CD4-positive, alpha-beta memory T cell (primary cell): ENCODE measurements at places on chromosomes 7 and 10.

DNA sequence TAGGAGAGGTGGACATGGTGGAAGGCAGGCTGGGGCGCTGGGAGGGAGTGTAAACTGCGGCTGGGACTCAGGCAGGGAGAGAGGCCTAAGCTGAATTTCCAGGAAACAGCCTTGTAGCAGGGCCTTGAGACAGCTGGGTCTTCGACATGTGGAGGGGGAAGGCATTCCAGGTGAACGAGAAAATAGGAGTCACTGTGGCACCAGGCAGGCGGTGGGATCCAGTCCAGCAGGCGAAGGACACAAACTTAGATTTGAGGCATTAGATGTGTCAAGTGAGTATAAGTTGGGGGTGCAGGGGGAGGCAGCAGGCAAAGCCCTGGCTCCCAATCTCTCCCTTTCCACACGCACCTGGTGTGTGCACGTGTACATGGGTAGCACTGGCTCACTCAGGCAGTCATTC, 105.3 kb downstream of the PTPN20 start:
- DNase-seq = no peak

DNA sequence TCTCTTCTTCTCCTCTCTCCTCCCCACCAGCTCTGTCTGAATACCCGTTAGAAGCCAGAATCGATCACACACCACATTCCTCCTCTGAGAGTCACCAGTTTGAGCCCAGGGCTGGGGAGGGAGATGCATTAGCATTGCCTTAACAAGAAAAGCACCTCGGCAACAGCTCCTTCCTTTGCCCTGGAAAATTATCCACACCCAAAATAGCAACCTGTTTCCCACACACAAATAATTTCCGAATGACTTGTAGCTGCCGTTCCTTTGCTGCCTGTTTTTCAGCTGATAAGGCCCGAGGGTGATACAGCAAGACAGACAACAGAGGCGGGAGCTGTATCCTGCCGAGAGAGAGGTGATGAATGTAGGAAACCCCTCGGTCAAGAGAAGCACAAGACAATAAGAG, 91.3 kb downstream of the CPXM2 start:
- no peak for DNase-seq

- DNase-seq = no peak
Observed at GRCh38 chr10:5305374-5305773, 59.4 kb upstream of the UCN3 start.

GRCh38 chr7:37112218-37112617, 336.4 kb downstream of the ELMO1 start:
- DNase-seq = no peak

GRCh38 chr10:116712519-116712918, 29.8 kb downstream of the HSPA12A start:
- no peak for DNase-seq

GRCh38 chr10:121702351-121703320, 104.4 kb upstream of the FGFR2 start:
- no peak for DNase-seq

GRCh38 chr10:131955591-131956340, 26.0 kb downstream of the BNIP3 start:
- no peak for DNase-seq

GRCh38 chr10:21488246-21488956, 37.1 kb downstream of the SKIDA1 start:
- no peak for DNase-seq

DNA sequence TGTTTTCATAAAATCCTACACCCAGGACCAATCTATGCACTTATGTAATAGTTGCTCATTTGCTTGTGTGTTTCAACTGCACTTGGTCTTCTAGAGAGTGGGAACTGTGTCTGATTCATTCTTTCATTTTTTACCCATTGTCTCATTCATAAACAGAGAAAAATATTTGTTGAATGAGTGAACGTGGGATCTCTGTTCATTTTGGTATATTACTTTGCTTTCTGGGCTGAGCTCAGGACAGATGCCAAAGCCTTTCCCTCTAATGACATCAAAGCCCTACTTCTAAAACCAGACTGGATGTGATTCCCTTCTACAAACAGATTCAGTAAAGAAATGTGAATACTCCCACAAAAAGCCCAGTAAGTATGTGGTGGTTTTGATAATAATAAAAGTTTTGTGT, 145.2 kb downstream of the ST7 start:
- no peak for DNase-seq

- no peak for DNase-seq
Observed at GRCh38 chr7:142760071-142760642, 10.6 kb upstream of the PRSS2 start.

DNA sequence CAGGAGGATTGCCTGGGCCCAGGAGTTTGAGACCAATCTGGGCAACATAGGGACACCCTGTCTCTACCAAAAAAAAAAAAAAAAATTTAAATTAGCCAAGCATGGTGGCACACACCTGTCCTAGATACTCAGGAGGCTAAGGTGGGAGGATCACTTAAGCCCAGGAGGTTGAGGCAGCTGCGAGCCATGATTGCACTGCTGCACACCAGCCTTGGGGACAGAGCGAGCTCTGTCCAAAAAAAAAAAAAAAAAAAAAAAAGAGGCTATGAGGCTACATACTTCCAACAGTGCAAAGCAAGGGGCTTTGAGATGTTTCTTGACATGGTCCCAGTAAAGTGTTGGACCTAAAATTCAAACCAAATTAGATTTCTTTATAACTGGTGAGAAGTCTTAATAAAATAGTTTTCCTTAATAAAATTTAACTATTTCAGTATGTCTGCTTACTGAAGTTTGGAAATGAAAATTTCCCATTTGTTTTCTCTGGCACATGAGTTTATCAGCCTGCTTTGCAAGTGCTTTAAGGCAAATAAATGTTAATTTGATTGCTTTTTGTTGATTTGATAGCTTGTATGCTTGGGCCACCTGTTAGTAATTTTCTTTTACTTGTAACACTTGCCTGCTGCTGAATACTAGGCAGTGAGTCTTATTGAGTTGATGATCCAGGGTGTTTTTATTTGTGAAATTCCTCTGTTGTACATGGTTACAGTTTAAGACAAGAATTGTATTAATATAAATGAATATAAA, 16.1 kb downstream of the CALU start:
- no peak for DNase-seq

DNA sequence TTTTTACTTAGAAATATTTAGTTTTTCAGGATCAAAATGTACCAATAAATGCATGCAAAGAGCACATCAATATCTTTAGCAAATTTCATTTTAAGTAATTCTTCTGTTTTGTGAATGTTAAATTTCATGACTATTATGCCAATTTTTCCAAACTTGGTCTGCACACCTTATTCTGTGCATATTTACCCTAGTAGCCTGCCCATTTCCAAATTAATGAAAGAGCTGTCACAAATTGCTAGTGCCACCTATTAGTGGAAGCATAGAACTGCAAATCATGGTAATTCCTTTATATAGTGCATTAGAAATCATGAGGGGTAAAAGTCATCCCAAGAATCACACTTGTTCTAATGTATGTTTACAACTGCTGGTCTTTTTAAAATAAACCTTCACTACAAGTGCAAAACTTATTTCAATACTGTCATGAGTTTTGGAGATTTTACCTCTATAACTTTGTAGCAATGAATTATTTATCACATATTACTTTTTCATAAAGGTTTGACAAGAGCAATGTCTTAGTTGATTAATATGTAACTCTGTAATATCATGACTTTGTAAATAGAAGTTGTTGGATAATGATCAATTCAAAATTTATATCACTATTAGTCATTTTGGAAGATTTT, 5.7 kb downstream of the SEMA3A start:
- no peak for DNase-seq

DNA sequence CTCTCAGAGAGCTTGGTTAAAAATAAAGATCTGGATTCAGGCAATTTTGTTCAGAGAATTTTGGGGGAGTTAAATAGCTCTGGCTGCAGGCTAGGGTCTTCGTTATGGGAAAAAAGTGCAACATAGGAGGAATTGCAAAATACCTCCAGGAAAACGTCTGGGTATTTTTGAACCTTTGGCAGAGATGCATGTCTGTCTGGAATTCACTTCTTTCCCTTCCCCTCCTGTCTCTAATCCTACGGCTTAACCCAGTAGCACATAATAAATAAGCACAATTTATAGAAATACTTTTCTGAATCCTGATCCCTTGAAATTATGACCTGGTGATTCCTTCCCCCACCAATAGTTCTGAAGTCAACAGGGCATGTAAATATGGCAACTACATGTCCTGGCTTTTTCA, 19.3 kb upstream of the NUP205 start:
- DNase-seq = no peak

DNA sequence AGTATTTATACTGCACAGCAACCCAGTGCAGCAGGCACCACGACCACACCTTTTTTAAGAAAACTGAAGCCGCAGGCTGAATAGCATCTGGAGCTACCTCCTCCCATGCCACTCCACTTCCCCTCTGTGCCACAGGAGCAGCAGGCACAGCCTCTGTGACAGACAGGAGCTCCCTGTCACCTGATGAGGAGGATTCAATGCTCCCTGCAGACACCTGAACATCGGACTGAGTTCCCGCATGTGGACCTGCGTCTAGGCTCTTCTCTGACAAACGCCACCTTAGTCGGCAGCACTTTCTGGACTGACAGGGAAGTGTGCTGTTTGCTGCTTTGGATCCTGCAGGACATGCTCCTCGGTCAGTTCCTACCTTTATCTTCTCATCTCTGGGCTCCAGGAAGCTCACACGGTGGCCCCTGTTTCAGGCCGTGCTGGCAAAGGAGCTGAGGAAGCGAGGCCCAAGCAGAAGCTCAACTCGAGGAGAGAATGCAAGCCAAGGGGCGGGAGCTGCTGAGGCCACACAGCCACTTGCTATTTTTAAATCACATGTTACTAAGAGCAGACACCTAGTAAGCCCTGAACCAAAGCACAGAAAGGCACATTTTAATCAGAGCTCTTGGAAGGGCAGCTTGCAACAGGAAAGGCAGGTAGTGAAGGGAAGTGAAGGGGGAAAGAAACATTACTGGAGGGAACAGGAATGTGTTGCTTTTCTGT, 56.6 kb downstream of the VOPP1 start:
- DNase-seq = no peak
